ENCODE measurements at places on chromosomes 3 and 15.

DNA sequence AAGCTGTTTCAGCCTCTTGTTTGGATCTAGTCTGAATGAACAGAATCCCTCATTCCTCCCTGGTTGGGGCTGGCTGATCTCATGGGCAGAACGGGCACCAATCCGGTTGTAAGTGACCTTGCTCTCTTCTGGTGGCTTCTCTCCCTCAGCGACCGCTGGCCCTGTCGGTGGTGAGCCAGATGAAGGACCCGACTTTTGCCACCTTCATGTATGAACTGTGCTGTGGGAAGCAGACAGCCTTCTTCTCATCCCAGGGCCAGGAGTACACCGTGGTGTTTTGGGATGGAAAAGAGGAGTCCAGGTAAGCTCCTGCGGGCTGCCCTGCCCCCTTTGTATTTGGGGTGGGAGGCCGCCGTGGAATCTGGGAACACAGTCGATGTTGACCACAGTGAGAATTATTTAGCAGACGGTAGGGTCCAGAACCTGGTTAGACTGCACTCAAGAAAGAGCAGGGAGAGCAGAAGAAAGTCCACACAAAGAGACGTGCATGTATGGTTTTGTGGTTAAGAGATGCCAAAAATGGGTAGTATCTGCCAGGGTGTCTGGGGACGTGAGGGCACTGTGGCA lies 138.8 kb downstream of the LRRK1 start:
- no peak for DNase-seq

DNA sequence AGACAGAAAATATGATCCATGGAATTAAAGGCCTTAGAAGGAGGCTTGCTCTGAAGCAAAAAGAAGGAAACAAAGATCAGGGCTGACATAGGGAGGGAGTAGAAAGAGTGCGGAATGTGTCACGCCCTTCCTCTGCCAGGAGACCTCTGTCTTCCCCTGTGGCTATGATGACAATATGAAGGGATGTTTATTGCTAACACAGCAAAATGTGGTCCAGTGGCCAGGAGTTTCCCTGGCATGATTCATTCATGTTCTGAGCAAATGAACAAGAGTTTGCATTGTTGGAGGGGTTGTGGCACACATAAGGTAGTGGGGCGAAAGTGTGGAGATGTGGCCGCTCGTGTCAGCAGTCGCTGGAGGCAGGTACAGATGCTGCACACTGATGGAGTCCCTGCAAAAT lies 169.4 kb downstream of the SHQ1 start:
- DNase-seq = no peak

DNA sequence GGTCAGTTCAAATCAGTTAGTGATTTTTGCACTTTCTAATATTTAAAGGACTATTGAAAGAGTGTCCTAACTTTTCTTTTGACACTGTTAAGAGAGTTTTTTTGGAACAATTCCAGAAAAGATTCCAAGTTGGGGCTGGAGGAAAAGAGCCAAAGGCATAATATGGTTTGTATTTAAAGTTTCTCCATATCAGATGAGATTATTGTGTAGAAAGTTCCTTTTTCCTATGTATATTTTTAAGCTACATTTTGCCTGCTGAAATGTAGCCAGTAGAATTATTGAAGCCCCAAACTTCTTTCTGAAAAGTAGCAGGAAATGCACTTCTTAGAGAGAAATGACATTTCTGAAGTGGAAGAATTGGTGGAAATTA lies 136.5 kb upstream of the TSC22D2 start:
- DNase-seq = no peak

DNA sequence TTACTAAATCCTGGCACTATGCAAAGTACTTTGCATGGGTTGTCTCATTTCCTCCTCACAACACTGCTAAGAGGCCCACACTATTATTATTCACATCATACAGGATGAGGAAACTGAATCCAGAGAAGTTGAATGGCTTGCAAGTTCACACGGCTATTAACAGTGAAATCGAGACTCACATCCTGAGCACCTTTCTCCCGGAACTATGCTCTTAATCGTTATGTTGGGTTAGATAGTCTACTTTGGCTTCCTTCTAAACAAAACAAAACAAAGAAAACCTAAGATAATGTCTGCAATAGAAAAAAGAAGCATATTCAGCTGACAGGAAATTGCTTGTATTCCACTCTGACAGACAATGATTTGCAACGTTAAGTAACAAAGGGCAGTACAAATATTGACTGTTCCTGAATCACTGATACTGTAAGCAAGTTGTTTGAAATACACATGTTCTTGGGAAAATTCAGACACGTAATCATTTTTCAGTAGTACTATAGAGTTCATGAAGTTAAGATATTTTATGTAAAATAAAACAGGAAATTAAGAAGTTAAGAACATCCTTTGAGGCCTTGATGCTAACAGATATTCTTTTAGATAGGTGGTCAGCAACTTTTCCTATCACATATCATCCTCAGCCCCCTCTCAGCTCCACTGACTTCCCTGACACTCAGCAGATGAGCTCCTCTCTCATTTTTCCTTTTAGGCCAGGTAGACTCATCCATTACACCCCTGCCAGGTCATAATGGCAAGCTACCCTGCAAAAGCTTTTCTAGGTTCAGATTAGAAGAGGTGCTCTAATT lies 40.7 kb downstream of the C2CD4B start:
- no peak for DNase-seq

DNA sequence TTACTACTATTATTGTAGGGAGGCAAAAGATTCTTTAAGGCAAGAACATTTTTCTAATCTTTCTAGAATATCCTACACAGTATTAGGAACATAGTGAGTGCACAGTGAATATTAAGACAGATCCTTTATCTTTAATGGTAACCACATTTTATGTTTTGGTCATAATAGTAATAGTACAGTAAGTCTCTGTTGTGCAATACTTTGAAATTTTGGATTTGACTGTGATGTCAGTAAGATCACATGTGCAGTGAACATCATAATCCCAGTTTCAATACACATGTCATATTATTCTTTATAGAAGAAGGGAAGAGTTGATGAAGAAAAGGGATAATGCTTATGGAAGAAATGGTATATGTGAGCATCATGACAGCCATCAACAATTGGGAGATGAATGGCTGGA lies 10.7 kb downstream of the STT3B start:
- DNase-seq = no peak

DNA sequence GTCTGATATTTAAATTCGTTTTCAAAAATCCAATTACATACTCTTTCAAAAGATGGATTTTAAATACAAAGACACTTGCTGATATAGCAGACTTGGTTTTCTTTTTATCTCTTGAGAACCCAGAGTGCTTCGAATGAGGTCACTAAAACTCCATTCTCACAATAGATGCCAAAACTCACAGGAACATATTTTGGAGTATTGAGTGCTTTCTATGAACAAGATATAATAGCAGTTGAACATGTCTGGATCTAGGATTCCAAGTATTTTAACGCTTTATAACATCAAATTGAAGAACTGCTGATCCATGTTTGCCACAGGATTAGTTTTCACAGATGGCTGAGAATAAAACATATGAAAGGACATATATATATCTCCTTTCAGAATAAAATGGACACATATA lies 113.2 kb downstream of the SAMMSON start:
- no peak for DNase-seq

DNA sequence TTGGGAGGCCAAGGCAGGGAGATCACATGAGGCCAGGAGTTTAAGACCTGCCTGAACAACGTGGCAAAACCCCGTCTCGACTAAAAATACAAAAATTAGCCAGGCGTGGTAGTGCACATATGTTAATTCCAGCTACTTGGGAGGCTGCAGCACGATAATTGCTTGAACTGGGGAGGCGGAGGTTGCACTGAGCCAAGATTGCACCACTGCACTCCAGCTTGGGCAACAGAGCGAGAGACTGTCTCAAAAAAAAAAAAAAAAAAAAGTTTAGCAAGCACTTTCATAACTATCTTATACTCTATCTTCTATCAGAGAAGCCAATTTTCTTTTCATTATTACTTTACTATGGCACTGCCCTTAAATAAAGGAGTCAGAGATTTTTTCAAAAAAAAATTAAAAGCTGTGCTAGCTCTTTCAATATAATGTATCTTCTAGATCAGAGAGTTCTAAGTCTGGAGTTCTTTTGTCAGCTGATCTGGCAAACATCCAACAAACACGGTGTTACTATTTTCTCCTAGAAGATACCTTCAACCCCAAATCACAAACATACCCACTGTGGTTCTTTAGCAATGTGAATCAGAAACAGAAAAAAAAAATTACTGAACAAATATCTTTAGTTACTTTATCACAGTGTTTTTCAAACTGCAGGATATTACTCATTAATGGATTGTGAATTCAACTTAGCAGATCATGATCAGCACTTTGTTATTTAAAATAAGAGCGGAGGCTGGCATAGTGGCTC lies 3.0 kb downstream of the ZNF770 start:
- no peak for DNase-seq

DNA sequence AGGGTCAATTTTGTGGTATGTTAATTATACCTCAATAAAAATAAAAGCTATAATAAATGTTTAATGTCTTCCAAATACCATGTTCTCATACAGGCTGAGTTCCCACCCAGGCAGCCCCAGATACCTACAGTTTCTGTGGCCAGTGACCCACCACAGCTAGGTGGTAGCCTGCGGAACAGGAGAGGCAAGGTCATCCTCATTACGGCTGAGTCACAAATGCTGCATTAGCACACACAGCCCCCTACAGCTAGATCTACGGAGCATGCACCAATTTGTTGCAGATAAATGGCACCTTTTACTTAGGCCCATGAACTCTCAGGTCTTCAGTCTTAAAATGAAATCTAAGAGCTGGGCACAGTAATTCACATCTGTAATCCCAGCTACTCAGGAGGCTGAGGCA lies 5.1 kb downstream of the SPATA12 start:
- no peak for DNase-seq

DNA sequence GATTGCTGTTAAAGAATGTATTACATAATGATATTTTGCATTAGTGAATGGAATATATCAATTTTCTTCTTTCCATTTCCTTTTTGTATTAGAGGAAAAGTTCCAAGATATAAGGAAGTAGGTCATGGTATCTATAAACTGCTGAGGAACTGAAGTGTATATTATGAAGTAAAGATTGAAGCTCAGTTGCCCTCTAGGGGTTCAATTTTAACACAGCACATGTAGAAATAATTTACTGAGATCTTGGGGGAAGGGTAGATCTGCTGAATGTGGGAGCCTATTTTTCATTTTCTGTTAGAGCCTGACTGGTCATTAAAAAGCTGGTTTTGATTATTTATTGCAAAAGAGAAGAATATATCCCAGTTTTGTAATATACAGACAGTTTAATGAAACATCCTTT lies 45.2 kb downstream of the CMC1 start:
- no peak for DNase-seq

- DNase-seq = no peak
Measured at GRCh38 chr3:49120096-49120437, 556 bp downstream of the USP19 start.

- DNase-seq = no peak
Measured at GRCh38 chr3:93961489-93961888, 12.2 kb downstream of the PROS1 start.

DNA sequence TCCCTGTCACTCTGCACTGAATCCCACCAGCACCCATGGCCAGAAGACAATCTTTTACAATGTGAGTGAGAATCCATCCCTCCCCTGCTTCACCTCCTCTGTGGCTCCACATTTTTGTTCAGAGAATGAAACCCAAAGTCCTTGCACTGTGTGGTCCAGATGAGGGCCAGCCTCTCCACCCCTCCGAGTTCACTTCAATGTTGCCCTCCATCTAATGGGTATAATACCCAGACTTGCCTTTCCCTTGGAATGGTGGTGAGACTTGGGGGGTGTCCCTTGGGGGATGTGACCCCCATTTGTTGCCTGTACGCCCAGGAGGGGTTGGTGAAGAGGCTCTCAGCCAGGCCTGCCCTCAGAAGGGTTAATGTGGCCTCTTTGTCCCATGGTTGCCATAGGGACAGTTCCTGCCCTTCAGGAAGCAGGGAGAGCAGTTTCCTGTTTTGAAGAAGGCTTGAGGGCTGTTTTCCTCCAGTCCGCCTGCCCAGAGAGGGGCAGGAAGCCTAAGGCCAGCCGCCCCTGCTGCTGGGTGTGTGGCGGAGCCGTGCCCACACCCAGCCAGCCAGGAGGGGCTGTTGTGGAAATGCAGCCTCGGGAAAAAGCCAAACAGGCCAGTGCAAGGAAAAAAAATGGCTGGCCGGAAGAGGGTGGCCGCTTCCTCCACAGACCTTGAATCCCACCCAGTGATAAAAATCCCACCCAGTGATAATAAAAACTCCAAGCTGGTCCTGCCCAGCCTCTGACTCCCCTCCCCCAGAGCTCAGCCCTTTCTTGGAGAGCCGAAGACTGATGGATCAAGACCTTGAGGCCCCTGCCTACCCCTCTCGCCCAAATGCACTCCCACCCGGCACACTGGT lies 14.6 kb upstream of the FGD5 start:
- no peak for DNase-seq

DNA sequence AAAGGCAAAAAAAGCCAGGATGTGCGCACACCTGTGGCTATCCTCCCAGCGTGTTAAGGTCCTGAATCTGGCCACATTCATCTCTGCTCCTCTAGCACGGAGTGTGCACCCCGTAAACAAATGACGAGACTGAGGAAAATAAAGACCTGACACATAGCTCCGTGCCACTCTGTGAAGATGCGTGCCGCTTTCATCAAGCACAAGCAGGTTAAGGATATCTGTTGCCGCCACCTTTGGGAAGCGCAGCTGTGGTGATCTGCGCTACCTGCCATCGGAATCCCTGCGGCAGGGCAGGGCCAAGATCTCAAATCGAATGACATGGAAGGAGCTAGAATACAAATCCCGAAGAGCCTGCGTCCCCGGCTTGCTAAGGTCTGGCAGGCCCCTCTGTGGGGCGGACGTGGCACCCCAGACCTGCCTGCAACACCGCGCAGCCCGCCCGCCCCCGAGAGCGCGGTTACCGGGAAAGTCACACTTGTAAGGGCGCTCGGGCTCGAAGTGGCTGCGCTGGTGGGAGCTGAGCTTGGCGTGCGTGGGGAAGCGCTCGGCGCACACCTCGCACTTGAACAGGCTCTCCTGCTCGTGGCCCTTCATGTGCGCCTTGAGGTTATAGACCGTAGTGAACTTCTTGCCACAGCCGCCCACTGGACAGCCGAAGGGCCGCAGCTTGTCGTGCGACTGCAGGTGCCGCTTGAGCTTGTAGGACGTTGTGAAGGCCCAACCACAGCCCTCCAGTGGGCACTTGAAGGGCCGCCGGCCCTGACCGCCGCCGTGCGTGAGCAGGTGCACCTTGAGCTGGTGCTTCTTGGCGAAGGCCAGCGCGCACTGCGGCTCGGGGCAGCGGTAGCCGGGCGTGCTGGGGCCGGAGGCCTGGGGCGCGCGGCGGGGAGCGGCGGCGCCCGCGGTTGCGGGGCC lies 936 bp downstream of the ZXDC start:
- peak; percentile 20 for DNase-seq

- no peak for DNase-seq
Measured at GRCh38 chr3:140761076-140761639, 83.3 kb downstream of the TRIM42 start.

- DNase-seq = no peak
Measured at GRCh38 chr3:76310667-76311066, 525.3 kb upstream of the ZNF717 start.

GRCh38 chr3:180804916-180805315 lies 107.6 kb upstream of the FXR1 start:
- no peak for DNase-seq

- DNase-seq = no peak
Measured at GRCh38 chr15:53565721-53566120, 193.7 kb downstream of the WDR72 start.

- DNase-seq = no peak
Measured at GRCh38 chr3:10142707-10143560, 1.4 kb downstream of the VHL start.

GRCh38 chr3:4900298-4900697 lies 78.9 kb upstream of the BHLHE40 start:
- DNase-seq = no peak

- no peak for DNase-seq
Measured at GRCh38 chr3:52196977-52197376, 983 bp upstream of the ALAS1 start.
